HT1080 (cell line): ENCODE measurements at places on chromosomes 12 and 14. TPM values are rescaled to one million over a fixed set of nuclear protein-coding genes. Genes with fewer than 3 reads are reported as not detected.

CMKLR1 gene
- total RNA-seq, result 0.21 TPM in 1 of 2 replicates, not detected in the other

DNA sequence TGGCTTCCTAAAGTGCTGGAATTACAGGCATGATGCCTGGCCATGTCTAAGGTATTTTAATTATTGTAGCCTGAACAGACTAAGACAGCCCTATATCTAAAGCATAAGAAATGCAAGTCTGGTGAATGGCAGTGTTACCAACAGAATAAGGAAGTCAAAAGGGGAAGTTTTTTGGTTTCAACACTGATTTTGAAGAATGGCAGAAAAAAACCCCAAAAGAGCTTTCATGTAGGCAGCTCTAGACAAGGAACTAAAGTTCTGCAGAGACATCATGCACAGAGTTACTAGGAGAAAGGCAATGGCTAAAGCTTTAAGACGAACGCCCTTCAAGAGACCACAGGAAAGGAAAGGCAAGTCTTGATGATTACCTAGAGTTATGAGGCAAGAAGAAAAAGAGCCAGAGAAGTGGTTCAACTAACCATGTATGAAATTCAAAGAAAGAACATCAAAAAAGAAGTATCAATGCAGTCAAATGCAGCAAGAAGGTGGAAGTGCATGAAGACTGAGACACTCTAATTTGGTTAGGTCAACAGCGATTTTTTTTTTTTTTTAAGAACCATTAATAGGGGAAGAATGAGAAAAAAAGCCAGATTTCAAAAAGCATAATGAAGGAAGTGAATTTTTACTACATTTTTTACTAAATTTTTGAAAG lies 50.8 kb downstream of the RPS6KA5 start:
- no peak for DNase-seq

GRCh38 chr12:15672671-15673270 lies 116.4 kb downstream of the EPS8 start:
- no peak for DNase-seq

DNA sequence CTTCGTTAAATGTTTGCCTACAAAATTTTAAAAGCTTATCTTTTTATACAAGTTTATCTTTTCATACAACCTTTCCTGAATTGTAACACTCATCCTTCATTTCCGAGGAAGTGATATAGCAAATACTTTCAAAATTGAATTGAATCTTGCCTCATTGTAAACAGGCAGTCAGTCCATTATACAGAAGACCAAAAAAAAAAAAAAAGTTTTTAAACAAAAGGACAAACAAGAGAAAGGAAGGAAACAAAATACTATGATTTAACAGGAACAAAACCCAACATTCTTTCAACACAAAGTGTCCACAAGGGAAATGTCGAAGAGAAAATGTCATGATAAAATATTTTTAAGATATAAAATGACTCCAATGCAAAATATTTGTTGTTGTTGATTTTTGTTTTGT lies 8.5 kb downstream of the ATF7 start:
- no peak for DNase-seq

DNA sequence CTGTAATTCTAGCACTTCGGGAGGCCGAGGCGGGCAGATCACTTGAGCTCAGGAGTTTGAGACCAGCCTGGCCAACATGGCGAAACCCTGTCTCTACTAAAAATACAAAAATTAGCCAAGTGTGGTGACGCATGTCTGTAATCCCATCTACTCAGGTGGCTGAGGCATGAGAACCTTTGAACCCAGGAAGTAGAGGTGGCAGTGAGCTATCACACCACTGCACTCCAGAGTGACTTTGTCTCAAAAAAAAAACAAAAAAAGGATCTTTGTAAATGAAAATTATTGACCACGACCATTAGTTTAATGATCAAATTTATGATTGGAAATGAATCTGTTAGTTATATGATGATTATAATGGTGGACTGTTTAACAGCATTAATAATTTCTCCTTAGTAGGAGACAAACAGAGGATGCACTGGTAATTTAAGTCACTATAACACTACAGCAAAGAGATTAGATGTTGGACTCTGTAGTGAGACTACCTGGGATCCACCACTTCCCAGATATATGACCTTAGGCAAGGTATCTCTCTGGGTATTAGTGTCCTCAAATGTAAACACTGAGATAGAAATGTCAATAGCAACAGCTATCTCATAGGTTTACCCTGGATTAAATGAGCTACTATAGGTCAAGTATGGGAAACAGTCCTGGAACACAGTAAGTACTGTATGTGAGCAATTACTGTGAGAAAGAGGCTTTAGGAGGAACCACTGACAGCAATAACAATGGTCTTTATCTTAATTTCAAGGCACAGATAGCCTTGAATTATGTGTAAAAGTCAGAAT lies 214.7 kb downstream of the NOVA1 start:
- no peak for DNase-seq
